ENCODE measurements at places on chromosomes 11 and 22.

- DNase-seq = no peak
Observed at GRCh38 chr11:128686745-128687177, 7.1 kb upstream of the FLI1 start.

- no peak for DNase-seq
Observed at GRCh38 chr22:25208743-25209505, 9.3 kb downstream of the CRYBB3 start.

GRCh38 chr11:67663532-67664212, 10.8 kb downstream of the ALDH3B2 start:
- no peak for DNase-seq

- no peak for DNase-seq
Observed at GRCh38 chr11:43746670-43747069, 66.1 kb downstream of the HSD17B12 start.

- no peak for DNase-seq
Observed at GRCh38 chr11:122098261-122098980, 17.6 kb downstream of the BLID start.

DNA sequence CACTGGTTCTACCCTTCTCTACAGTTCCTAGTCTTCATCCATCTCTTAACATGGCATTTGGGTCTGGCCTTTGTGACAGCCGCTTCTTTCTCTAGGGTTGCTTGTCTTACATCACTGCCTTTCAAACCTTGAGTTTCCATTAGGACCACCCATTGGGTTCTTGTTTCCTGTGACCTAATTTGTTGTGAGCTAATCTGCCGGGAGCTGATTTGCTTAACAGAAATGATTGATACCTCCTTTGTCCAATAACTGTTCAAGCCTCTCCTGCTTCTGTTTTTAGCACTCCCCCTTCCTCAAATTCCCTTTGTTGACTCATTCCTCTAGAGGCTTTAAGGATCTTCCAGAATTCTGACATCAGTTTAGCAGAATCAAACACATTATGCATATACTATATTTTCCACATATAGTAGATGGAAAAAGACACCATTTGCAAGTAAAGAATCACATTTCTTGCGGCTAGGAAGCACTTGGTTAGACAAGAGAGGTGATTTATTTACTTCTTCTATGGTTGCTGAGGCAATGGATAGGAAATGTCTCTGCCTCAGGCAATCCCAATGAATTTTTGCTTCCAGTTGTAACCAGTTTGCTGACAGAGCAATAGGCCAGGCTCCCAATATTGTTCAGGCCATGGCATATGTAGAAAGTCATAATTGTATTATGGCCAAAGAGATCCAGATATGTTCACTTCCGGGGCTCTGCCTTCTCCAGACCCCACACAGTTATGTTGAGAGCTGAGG, 130.7 kb downstream of the SNX19 start:
- DNase-seq = no peak

GRCh38 chr11:111941963-111942362, 4.8 kb downstream of the DIXDC1 start:
- no peak for DNase-seq

GRCh38 chr11:85182441-85183387, 444.4 kb downstream of the DLG2 start:
- no peak for DNase-seq

DNA sequence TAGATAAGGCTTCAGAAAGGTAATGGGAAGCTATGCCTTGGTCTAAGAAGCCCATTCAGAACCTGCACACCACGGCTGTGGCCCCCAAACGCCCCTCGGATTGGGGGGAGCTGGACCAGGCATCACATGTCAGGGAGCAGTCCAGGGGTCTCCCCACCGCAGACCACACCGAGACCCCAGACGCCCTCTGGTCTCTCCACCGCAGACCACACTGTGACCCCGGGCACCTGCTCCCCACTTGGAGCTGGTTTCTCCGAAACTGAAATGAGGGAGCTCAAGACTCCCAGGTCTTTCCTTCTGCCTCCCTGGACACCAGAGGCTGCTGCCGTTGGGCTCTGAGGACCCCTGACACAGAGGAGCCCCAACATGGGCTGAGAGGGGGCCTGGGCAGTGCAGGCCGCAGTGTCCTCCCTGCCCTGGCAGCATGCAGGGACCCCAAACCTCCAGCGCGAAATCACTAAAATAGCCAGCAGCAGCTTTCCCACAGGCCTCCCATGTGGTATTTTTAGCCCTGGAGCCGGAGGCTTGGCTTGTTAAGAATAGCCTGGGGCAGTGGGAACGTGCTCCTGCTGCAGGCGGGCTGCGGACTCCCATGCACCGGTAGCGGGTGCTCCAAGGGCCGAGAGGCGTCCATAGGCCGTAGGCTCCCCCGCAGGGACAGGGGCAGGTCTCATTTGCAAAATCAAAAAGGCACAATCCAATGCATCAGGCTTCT, 7.7 kb downstream of the LINC01488 start:
- no peak for DNase-seq

GRCh38 chr11:133007027-133007584, 525.2 kb downstream of the OPCML start:
- DNase-seq = no peak

DNA sequence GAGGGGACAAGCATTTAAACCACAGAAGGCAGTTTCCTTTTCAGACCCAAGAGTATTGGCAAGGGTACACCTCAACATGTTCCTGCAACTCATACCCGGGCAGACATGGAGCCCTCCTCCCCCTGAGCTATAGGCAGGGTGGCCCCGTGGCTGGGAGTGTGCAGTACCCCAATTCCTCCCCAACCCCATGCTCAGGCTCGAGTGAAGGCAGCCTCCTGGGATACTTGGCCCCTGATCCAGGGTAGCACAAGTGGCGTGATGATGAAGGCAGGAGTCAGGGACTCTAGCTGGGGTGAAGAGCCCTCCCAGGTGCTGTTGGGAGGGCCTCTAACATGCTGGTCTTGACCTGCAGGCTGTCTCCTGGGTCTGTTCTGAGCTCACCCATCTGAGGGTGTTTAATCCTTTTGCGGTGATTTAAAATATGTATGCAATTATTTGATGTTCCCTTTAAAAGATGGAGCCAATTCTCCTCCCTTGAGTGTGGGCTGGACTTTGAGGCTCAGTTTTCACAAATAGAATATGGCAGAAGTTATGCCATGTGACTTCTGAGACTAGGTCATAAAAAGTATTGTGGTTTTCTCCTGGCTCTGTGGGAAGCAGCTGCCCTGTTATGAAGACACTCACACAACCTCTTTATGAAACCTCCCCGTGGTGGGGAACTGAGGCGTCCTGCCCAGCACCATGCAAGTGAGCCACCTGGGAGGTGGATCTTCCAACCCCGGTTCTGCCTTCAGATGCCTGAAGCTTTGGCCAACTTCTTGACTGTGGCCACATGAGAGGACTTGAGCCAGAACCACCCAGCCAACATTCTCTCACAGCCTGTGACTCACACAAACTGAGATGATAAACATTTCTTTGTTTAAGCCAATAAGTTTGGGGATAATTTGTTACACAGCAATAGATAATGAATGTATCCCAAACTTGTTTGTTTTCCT, 54.7 kb upstream of the NECTIN1 start:
- no peak for DNase-seq

GRCh38 chr22:27905653-27906052, 13.4 kb downstream of the PITPNB start:
- DNase-seq = no peak

DNA sequence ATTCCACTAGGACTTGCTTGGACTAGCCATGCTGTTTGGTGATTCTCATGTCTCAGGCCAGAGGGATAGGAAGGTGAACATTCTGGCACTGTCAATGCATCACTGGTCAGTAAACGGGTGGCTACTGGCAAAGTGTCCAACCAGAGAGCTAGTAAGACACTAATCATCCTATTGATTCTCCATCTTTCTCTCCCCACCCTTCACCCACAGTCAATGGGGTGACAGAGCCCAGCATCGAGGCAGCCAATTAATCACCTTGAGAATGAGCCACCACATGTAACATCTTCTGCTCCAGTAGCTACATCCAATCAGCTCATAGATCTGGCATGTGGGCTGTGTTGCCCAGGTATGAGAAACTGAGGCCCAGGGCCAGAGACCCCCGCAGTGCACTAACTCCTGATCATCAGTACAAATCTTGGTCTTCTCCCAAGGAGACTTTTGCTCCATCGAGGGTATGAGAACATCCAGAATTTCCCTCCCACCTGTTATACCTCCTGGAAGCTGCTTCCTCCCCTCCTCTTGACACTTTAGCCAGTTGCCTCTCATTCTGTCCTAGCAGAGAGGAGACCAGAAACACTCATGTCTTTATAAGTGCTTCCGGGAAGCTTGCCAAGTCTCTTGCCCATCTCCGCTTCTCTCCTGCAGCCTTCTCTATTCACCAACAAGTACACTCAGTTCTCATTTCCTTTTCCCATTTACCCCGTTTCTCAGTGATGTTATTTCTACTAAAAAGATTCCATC, 17.0 kb downstream of the HTR3A start:
- DNase-seq = no peak

- DNase-seq = no peak
Observed at GRCh38 chr11:60747359-60747873, 9.3 kb upstream of the MS4A15 start.

- DNase-seq = no peak
Observed at GRCh38 chr22:47066616-47066905, 304.1 kb downstream of the TBC1D22A start.

DNA sequence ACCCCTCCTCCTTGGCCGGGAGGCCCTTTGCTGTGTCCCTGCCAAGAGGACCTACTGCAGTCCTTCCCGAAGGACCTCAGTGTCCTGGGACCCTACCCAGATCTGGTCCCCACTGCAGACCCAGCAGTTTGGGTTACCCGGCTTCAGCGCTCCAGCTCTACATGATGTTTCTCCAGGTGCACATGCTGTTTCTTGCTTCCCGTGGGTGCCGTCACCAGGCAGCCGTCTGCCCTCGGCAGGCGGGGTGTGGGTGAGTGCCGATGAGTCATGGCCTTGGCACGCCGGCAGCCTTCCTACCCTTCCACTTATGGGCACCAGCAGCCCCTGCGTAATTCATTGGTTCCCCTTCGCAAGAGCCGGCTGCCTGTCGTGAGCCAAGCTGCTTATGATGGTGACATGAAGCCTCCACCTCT, 101.8 kb downstream of the BCR start:
- peak; percentile 16 for DNase-seq

- DNase-seq = no peak
Observed at GRCh38 chr11:9660886-9661285, 3.0 kb upstream of the SWAP70 start.

- DNase-seq = no peak
Observed at GRCh38 chr22:42438293-42438650, 6.1 kb upstream of the NFAM1 start.

- no peak for DNase-seq
Observed at GRCh38 chr22:46336119-46337078, 885 bp downstream of the TRMU start.

DNA sequence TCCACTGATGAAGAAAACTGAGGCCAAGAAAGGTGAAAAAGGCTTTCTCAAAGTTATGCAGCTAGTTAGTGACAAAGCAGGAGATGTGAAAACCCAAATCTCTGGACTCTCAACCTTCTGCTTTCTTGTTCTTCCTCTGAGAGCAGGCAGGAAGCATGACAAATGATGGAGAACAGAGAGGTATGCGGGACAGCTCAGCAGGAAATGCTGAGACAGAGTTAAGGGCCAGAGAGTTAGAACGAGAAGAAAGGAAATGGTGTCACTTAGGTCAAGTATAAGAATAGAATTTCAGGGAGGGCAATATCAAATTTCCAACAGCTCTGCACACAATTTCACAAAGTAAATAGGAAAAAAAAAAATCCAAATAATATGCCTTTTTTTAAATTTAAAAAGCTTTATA, 67.6 kb upstream of the ARHGAP42 start:
- no peak for DNase-seq

DNA sequence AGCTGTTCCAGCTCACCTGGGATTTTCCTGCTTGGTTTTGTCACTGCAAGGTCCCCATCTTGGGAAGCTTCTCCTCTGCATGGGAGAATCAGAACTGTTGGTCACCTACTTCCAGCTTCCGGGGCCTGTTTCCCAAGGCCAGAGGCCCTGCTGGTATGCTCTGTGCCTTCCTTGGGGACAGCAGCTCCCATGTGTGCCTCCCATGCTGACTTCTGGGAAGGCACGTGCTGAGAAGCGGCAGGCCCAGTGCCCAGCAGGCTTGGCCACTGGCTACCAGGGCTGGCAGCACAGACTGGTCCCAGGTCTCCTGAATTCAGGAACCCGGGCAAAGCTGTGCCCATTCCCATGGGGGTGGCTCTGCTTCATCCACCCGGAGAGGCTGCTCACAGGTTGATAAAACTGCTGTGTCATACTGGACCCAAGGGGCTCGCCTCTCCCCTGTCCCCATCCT, 33.8 kb downstream of the MYEOV start:
- no peak for DNase-seq

GRCh38 chr22:22045571-22046335, 63.2 kb upstream of the TOP3B start:
- no peak for DNase-seq

GRCh38 chr11:118892964-118893363, 9.3 kb downstream of the CXCR5 start:
- no peak for DNase-seq

DNA sequence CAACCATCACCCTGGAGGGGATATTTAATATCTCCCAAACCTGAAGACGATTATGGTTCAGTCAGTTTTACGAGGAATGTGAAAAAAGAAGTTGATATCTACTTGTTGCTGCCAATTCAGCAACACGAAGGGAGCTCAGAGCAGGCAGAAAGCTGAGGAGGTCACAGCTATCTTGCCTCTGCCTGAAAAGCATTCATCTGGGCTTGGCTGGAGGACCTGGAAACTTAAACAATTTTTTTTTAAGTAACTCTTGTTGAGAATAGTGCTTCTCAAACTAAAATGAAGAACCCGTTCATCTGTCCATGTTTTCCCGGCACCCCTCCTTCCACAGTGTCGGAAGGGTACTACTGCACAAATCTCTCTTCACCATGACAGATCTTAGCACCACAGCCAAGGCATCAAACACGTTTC, 98.9 kb downstream of the MICAL3 start:
- no peak for DNase-seq

GRCh38 chr22:37994049-37994448, 9.7 kb upstream of the SOX10 start:
- no peak for DNase-seq

DNA sequence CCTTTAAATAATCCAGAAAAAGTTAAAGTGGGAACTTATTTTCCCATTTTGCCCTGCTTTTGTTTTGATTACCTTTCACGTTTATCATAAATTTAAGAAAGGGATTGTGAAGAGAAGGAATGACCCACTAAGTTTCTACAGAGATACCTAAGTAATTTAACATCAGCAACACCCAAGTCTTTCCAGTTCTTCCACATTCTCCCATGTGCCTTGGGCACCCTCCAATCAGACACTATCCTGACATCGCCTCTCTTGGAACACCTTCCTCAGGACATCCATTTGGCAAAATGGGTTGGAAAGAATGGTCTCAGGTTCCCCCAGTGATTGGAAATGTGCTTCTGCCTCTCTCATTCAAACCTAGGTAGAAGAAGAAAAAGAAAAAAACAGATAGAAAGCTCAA, 6.3 kb downstream of the BBOX1 start:
- no peak for DNase-seq
